ENCODE measurements at places on chromosomes 1 and 21.

- no peak for DNase-seq
Observed at GRCh38 chr1:237879195-237879594, 11.5 kb downstream of the ZP4 start.

GRCh38 chr1:196910215-196910614 lies 22.4 kb downstream of the CFHR4 start:
- DNase-seq, result no peak

DNA sequence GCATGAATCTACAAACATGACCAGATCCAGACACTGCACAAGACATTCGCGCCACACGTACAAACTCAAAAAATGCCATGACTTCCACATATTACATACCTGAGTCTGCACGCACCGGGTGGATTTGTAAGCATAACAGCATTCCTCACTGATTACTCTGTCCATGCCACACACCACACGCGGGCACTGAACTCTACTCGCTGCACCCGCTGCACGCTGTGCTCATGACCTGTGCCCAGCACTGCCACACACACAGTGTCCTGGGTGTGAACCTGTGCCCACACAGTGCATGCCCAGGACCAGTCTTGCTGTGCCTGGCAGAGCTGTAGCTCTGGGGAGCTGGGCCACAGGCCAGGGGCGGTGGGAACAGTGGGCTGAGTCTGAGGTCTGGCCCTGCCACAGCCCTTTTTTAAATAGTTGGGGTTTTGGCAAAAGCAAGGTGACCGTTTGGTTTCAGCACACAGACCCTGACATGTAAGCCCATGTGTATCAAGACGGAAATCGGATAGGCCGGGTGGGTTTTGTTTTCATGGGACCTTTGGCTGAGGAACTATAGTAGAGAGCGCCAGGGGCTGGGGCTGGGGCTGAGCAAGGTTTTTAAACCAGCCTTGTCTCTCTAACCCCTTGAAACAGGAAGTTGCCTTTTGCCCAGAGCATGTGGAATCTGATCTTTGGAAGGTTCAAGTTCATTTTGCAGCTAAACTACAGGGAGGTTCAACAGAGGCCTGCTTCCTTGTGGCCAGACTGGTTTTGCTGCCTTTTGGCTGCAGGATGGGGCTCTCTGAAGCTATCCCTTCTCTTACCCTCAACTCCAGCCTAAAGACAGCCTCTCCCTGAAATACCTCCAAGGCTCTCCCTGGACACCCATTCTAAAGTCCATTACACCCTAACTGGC lies 12.3 kb upstream of the GOLT1A start:
- DNase-seq, result peak; percentile 70

DNA sequence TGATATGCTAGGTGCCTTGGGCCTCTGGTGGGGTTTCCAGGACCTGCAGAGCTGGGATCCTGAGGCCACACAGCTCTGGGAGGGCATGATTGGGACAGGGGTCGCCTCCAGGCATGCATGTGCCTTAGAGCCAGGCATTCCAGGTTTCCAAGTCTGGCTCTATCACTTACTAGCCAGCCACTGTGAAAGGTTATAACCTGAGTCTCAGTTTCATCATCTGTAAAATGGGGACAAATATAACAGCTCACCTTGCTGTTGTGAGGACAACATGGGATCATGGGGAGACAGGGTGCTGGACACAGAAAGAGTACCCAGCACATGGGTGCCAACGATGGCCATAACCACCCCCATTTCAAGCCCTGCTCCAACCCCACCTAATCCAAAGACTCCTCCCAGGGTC lies 2.7 kb downstream of the CHI3L1 start:
- DNase-seq, result peak; percentile 59

GRCh38 chr1:59699227-59699847 lies 115.4 kb upstream of the HOOK1 start:
- DNase-seq, result no peak

GRCh38 chr21:44427241-44428120 lies 27.8 kb upstream of the LRRC3 start:
- DNase-seq, result peak; percentile 66

DNA sequence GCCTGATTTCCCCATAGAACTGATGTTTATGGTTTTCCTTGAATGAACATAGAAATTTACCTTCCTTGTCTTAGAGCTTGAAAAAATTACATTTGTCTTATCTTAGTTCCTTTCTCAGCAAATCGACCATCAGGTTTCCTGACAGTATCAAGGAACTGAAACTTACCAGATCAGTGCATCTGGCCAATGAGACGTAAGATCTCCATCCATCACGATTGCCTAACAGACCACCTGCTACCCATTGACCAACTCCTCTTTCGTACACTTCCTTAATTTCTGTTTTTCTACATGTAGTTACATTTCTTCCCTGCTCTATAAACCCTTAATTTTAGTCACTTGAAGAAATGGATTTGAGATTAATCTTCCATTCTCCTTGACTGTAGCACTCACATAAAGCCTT lies 57.4 kb upstream of the TMPRSS15 start:
- DNase-seq, result no peak

- no peak for DNase-seq
Observed at GRCh38 chr21:17089091-17089491, 423.8 kb upstream of the CXADR start.

- peak; percentile 78 for DNase-seq
Observed at GRCh38 chr1:93715529-93716126, 34.0 kb upstream of the BCAR3 start.
